ENCODE measurements at places on chromosomes 5 and 9.

- DNase-seq = no peak
These were observed 21.7 kb upstream of the GLIS3 start for GRCh38 chr9:4321554-4321953.

DNA sequence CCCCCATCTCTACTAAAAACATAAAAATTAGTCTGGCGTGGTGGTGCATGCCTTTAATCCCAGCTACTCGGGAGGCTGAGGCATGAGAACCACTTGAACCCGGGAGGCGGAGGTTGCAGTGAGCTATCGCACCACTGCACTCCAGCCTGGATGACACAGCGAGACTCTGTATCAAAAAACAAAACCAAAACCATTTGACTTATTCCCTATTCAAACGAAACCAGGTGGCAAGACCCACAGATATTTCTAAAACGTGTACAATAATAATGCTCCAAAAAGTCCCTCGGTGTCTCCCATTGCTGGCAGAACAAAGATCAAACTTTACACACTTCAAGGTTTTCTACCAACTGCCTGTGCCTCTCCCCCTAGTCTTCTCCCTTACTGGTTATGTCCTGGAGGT is 29.8 kb downstream of the HMGCR start:
- no peak for DNase-seq

GRCh38 chr5:85049020-85049419 is 664.3 kb upstream of the EDIL3 start:
- no peak for DNase-seq

DNA sequence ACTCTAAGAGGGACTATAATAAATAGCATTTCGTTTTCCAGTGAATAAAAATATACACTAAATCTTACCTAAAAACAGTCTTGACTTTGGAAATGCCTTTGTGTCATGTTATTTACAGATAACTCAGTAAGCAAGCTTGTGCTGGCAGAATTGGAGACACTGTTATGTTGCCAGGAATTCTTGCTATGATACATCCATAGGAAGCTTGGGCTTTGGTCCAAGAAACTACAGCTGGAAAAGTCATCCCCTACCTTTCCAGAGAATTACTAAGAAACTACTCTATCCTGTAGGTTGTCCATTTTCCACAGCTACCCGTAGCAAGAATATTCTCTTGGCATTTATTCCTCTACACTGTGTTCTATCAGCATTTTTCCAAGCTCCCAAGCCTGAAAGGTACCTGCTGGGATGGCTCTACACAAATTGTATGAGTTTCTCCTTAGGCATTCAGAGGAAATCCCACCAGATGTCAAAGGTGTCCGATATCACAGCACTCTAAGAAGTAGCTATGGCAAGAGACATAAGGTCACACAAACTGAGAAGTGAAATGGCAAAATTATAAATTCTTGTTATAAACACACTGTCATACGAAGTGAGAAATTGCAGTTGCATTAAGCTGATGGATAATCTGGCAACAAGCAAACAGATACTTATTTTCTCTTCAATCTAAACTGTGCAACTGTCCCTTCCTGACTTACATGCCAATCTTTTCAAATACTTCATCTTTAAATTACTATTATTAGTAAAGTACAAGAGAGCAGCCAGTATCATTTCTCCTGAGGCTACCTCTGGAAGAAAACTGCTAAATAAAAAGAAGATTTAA is 68.5 kb downstream of the MCTP1 start:
- DNase-seq = no peak

GRCh38 chr5:127562252-127562651 is 44.8 kb downstream of the PRRC1 start:
- DNase-seq = no peak

DNA sequence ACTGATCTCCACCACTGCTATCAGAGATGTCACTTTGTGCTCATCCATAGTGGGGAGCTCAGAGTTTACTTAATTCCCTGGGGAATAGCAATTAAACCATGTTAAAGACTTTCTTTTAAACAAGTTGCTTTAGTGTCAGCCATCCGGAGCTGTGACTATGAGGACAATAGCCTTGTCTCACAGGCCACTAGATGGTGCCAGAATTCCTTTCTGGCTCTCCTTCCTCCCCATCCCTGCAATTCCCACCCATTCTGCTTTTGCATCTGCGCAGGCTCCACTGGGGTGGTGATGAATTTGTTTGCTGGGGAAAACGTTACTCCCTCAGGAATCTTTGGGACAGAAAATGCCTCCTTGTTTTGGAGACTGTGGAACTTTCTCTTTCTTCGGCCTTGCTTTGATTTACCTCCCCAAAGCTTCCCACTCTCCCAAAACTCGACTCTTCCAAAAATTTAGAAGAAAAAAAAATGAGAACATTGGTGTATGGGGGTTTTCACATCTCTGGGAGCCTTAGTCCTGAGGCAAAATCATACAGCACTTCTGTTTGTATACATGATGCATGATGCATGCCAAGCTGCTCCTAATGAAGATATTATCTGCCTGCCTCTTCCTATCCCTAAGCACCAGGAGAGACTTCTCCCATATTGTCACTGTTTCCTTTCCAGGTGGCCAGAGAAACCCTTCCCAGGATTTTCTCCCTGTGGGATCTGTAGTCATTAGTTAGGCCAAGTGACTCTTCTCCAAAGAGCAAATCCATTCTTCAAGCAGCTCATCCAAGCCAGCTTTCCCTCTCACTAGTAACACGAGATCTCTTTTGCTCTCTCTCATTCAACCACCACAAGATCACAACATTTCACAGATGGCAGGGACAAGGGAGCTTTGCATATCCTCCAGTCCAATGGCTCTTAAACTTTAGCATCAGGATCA is 466.1 kb downstream of the TLR4 start:
- DNase-seq = no peak

- DNase-seq = no peak
These were observed 72.1 kb downstream of the TENT4A start for GRCh38 chr5:6785161-6785860.

- DNase-seq = no peak
These were observed 29.3 kb downstream of the RASGEF1C start for GRCh38 chr5:180179442-180180420.

DNA sequence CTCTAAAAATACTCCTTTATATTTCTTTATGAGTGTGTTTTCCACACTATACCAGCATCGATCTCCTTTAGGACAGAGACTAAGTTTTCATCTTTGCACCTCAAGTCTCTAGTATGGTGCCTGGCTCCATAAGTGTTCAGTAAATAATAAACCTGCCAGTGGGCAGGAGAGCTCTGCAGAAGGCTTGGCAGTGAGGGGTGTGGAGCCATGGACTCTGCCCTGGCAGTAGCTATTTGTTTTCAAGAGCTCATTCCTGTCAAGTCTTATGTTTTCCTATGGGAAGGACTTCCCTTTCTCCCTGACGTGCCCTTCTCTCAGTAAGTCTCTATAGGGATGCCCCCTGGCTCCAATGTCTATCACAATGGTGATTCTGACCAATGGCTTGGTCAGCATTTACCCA is 252.2 kb downstream of the PIK3R1 start:
- no peak for DNase-seq

- no peak for DNase-seq
These were observed 60.8 kb downstream of the DMXL1 start for GRCh38 chr5:119131530-119132304.

DNA sequence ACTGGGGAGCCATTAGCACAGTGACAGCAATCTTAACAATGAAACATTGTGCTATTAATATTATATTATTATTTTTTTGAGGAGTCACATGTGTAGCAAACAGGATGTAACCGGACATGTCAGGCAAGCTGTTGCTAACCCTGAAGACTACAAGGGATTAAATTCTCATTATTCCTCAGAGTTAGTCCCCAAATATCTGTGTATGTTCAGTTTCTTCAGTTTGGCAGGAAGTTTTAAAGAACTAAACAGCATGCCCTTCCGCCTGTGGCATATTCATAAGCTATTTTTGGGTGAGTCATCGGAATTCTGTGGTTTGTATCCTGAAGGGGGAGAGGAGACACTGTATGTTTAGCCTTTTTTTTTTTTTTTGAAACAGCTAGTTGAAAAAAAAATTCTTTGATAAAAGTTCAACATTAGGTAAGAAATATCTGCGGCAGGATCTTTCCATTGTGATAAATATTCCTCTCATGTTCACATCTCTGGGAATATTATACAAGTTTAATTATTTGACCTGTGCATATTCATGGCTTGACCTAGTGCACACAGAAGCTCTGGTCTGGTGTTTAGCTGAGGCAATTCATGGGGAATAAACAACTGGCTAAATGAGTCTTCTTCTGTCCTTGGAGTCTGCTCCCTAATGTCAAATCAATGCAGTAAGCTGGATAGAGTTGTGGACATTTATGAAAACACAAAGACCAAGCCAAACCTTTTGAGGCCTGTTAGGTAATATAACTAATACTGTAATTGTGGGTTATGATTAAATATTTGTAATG is 202.7 kb upstream of the CDKN2B start:
- no peak for DNase-seq

- DNase-seq = no peak
These were observed 100.1 kb downstream of the KCNIP1 start for GRCh38 chr5:170603578-170604565.

- DNase-seq = no peak
These were observed 41.9 kb downstream of the SYK start for GRCh38 chr9:90843525-90843924.

- no peak for DNase-seq
These were observed 71.4 kb downstream of the OTULIN start for GRCh38 chr5:14735944-14736343.

GRCh38 chr5:166947045-166947444 is 1344.4 kb upstream of the WWC1 start:
- no peak for DNase-seq

- no peak for DNase-seq
These were observed 64.3 kb downstream of the CSNK1A1 start for GRCh38 chr5:149486726-149487635.

- no peak for DNase-seq
These were observed 27.2 kb upstream of the FCN1 start for GRCh38 chr9:134944916-134945315.

- DNase-seq = no peak
These were observed 3.9 kb downstream of the FBXW5 start for GRCh38 chr9:136940526-136941230.

DNA sequence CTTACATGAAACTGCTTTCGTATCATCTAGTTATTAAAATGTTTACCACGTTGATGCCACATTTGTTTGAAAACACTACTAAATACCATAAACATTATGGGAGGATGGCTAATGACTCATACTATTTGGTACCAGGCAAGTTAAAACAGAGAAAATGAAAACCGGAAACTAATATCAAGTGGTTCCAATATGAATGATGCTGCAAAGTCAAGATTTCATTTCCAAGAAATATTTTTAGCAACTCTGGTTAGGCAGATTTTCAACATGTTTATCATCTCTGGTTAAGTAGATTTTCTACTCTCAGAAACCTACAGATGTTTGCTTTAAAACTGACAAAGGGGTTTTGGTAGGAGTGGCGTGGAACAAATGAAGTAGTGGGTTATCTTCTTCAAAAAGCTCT is 4.9 kb upstream of the F2R start:
- no peak for DNase-seq

DNA sequence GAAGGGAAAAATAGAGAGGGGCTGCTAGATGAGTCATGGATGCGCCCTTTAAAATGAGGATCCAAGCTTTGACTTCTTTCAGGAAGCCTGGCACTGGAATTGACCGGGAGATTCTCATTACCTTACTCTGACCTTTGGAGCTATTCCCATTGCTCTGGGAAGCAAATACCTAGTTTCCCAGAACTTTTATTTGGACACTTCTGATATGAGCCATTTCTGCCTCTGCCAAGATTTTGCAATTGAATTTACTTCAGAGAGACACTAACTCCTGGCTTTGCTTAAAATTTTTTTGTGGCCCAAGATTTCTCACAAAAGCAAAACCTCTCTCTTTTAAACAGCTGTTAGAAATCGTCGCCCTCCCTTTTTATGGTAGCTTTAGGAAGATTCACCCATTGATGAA is 15.7 kb upstream of the AGXT2 start:
- no peak for DNase-seq

GRCh38 chr5:132889501-132889900 is 16.0 kb downstream of the LEAP2 start:
- no peak for DNase-seq

GRCh38 chr5:80754900-80755299 is 100.1 kb upstream of the DHFR start:
- DNase-seq = no peak

- no peak for DNase-seq
These were observed 31.2 kb upstream of the CLPTM1L start for GRCh38 chr5:1375871-1376810.

DNA sequence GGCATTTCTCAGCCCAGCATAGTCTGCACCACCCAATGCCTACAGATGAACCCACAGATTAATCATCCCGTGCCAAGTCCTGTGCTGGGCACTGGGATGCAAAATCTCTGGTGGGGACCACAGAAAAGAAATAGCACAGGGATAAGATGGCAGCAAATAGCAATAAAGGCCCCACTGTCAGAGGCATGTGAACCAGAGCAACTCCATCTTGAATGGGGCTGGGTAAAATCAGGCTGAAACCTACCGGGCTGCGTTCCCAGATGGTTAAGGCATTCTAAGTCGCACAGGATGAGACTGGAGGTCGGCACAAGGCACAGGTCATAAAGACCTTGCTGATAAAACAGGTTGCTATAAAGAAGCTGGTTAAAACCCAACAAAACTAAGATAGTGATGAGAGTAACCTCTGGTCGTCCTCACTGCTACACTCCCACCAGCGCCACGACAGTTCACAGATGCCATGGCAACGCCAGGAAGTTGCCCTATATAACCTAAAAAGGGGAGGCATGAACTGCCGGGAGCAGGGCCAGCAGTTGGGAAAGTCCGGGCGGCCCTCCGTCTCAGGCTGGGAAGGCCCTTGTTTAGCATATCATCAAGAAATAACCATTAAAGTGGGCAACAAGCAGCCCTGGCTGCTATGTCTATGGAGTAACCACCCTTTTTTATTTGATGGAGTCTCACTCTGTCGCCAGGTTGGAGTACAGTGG is 65.2 kb downstream of the C9orf50 start:
- DNase-seq = no peak

DNA sequence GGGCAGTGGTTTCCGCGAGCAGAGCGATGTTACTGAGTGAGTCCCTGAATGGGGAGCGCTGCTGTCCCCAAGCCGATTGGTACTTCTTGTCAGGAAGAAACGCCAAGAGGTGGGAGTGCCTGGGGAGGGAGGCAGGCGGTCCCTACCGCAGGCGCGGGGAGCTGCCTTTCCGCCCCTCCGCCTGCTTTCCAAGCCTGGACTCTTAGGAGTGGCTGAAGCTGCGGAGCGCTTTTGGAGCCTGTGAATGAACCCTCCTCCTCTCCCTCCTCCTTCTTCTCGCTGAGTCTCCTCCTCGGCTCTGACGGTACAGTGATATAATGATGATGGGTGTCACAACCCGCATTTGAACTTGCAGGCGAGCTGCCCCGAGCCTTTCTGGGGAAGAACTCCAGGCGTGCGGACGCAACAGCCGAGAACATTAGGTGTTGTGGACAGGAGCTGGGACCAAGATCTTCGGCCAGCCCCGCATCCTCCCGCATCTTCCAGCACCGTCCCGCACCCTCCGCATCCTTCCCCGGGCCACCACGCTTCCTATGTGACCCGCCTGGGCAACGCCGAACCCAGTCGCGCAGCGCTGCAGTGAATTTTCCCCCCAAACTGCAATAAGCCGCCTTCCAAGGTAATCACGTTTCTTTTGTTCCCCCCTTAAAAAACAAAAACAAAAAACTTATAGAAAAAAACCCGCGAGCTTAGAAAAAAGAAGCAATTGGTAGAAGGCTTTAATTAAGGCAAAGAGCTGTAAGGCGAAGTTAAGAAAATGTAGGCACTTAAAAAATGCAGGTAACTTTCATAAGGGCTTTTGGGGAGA is at the start of gene VCAN:
TSS of gene VCAN (plus strand) at position 340 of the 808 bp plus-strand sequence. CDS start 11,775 bp downstream, outside the sequence.
- DNase-seq = no peak

GRCh38 chr5:108720391-108720790 is 27.3 kb upstream of the FER start:
- no peak for DNase-seq

All from central memory CD8-positive, alpha-beta T cell (primary cell).